ENCODE measurements at places on chromosomes 4 and X.

- no peak for DNase-seq
Measured at GRCh38 chr4:63965875-63966274, 443.4 kb downstream of the TECRL start.

DNA sequence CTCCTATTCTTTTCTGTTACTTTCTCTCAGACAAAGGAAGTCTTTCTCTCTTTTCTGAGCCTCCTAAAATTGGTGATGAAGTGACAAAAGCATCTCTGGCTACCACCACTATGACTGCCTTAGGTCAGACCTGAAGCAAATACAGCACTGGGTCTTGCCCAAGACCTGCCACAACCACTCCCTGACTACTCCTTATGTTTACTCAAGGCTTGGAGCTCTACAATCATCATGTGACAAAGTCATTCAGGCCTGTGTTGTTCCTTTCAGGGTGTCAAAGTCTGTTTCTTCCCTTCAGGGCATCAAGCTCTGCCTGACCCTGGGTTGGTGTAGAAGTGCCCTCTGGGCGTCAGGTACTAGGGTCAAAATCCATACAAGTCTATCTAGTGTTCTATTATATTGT lies 419.2 kb upstream of the CT83 start:
- no peak for DNase-seq

GRCh38 chrX:68112321-68112720 lies 321.0 kb downstream of the OPHN1 start:
- peak; percentile 7 for DNase-seq

- no peak for DNase-seq
Measured at GRCh38 chr4:32117693-32118092, 1397.5 kb downstream of the PCDH7 start.

DNA sequence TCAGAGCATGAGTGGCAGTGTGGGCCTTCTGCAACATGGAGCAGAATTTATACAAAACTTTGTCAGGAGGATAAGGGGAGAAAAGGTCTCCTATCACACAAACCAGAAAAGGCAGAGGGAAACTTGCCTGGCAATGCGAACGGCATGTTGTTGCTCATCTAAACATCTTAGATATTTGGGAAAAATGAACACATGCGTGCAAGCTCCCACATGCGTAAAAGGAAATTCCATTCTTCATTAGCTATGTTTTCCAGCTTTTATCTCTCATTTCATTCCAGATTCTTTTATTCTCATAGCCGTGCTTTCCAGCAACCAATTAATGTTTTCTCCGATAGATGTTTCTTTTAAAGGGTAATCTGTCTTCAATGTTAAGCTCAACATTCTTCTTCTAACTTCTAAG lies 31.3 kb upstream of the GBA3 start:
- DNase-seq = no peak

GRCh38 chrX:9518889-9519288 lies 54.0 kb downstream of the TBL1X start:
- no peak for DNase-seq

DNA sequence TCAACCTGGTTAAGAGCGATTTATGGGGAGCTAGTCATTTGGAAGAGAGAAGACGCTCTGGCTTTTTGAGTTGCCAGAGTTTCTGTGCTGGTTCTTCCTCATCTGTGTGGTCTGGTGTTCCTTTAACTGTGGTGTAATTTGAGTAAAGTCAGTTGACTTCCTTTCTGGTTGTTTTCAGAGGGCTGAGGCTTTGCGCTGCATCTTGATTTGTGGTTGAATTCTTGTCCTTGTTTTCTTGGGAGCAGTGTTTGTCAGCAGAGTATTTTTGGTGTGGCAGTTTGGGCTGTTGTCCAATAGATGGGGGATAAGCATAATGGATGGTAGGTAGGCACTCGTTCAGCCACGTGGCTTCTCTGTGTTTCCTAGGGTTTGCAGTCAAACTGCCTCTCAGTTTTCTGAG lies 2143.2 kb upstream of the TENM3 start:
- no peak for DNase-seq

- DNase-seq = peak; percentile 57
Measured at GRCh38 chr4:13627606-13628311, at the start of gene BOD1L1. BOD1L1 (minus strand) TSS chr4:13627725; CDS start chr4:13627587, 138 bp downstream.

DNA sequence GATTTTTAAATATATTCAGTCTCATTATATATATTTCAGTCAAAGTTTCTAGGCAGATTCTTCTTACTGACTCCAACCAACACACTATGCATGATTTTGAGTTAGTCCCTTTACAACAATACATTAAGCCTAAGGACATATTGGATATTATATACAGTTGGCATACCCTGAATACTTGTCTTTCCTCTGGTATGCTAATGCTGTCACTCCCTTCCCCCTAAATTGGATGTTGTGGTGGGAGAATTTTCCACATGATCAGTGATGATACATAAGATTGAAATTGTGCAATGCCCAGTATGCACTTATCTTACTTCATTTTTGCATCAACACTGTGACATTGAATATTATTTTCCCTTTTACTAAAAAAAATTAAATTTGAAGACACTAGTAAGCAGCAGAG lies 935.2 kb downstream of the PCDH7 start:
- DNase-seq = no peak

- DNase-seq = no peak
Measured at GRCh38 chr4:22637306-22637705, 55.4 kb upstream of the GBA3 start.

Measured in C1 segment of cervical spinal cord (tissue), 14 donors.